Activated T-helper 1 cell treated with anti-CD3 and anti-CD28 coated beads, Interleukin-2, amount 50 U/mL, for 16 hours (primary cell): ENCODE measurements at places on chromosomes 13 and 19.

DNA sequence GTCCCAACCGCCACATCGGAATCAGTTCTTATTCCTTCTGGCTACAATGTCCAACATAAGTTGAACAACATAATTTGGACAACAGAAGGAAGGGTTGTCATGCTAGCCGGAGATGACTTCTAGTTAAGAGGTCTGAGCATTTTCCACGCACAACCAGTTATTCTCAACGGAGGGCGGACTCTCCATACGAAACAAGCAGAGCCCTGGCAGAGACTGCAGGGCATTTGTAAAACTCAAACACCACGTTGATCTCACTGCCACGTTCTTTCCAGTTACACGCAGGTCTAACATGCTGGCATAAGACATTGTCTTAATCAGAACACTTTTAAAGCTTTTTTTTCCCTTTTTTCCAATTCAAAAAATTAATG, 38.3 kb upstream of the DCUN1D2 start:
- DNase-seq = no peak

GRCh38 chr13:43648733-43649132, 138.0 kb downstream of the ENOX1 start:
- no peak for DNase-seq

DNA sequence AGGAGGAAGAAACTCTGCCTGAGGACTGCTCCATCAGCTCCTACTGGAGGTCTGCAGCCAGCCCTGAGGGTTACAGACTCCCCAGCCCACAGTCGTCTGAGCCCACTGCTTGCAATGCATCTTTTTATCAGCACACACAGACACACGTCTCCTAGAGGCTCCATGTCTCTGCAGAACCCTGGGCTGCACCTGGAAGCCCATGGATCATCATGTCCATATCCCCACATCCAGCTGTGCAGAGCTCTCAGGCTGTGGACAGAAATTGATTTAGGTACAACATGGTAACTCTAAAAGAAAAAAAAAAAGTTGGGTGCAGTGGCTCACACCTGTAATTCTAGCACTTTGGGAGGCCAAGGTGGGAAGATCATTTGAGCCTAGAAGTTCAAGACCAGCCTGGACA, 32.9 kb upstream of the ISYNA1 start:
- no peak for DNase-seq

DNA sequence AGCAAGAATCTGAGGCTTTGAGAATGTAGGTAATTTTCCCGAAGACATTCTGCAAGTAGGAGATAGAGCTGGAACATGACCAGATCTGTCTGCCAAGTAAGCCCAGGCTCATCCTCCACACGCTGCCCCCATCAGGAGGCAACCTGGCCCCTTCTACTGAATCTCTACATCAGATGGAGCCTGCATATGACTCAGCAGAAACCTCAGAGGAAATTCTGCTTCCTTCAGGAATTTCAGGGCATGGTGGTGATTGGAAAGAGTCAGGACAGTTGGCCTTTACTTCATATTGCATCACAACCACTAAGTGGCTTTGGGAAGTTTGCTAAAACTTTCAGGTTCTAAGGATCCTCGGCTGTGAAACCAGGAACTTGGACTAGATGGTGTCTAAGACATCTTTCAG, 85.2 kb downstream of the LRRC63 start:
- no peak for DNase-seq

- DNase-seq = no peak
These were observed 44.4 kb upstream of the ATP11A start for GRCh38 chr13:112645327-112645914.

DNA sequence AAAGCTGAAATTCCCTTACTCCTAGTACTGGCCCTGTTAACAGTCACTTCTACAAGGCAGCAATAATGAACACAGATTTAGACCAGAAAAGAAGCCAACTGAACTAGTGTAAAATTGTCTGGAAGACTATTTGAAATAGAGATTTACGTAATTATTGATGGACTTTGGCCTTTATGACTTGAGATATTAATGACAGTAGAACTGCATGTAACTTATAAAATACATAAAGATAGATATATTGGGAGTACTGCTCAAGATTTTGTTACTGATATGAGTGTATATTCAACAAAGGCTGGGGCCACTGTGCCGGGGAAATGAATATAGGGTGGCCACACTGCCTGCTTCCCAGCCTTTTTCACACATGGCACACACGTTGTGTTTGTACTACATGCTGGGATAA, 88.8 kb downstream of the STARD13 start:
- no peak for DNase-seq

GRCh38 chr13:33105387-33106005, 89.3 kb downstream of the KL start:
- DNase-seq = no peak

DNA sequence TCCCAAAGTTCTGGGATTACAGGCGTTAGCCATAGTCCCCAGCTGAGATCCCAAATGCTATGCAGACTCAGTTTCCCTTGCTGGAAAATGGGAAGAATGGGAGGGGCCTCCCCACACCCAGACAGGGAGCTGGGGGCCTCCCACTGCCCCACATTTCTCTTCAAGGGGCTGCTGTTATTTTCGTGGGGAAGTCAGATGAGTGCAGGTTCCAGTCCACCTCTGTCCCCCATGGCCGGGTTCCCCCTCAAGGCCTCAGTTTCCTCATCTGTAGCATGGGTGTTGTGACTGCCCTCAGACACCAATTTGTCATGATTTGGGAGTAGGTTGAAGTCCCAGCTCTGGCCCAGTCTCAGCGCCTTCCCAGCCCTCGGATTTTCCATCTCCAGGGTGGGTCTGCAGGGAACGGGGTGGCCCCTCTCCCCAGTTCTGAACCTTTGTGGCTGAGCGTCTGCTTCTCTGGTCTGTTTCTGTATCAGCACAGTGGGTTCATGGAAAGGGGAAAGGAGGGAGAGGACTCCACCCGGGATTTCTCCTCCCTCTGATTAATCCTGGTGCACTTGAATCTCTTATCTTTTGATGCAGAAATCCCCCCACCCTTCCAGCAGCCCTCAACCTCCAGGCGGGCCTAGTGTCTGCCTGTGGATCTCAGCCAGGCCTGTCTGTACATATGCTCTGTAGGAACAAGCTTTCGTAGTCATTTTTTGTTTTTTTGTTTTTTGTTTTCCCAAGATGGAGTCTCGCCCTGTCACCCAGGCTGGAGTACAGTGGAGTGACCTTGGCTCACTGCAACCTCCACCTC, 12.2 kb downstream of the NFIC start:
- no peak for DNase-seq

DNA sequence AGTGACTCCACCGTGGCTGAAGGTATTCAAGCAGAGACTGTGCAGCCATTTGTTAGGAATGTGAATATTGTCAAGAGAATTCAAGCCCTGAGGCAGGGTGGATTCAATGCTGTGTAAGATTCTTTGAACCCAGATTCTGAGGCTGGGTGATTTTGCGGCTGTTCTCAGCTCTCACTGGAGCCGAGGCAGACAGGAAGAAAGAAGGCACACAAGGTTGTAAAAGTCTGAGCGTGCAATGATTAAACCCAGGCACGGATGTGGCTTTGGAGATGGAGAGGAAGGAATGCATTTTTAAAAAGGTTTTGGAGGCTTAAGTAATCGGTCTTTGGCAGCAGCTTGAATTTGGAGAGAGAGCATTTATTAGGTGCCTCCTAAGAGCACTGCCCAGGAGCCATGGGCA, 187.9 kb downstream of the KATNAL1 start:
- DNase-seq = no peak

DNA sequence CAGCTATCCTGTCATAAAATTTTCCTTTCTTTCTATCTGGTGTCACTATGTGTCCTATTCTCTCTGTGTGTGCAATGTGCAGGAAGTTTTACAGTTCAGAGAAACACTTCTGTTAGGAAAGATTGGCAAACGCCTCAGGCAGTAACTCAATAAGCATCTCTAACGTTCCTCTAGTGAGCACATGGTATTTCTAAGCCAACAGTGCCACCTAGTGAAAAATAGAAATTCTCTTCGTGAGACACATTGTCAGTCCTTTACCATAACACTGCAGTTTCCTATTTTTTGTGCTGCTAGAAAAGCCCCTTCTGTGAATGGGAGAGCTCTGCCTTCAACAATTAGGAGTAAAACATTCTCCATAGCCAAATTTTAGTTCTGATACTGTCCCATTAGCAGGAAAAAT, 50.7 kb downstream of the ZNF723 start:
- no peak for DNase-seq

DNA sequence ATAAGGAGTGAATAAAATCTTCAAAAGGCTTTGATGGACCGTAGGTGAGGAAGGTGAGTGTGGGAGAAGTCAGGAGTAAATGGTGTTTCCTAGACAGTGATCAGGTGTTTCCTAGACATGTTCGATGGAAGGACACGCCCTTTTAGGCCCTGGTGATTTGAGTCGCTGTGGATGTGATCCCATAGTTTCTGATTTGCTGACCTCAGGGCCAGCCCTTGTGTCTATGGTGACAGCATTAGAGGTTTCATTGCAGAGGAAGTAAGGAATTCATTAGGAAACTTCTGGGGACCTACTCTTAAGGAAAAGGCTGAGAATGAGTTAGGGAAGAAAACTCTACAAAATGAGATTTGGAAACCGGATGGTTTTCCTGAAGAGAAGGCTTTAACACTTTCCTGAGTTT, 31.5 kb upstream of the RNF113B start:
- DNase-seq = no peak
